ENCODE measurements at places on chromosomes 5 and 9.

GRCh38 chr9:135416664-135417290 lies 62.8 kb upstream of the PPP1R26 start:
- no peak for DNase-seq

- DNase-seq, result no peak
Observed at GRCh38 chr5:108884736-108885135, 137.0 kb downstream of the FER start.

DNA sequence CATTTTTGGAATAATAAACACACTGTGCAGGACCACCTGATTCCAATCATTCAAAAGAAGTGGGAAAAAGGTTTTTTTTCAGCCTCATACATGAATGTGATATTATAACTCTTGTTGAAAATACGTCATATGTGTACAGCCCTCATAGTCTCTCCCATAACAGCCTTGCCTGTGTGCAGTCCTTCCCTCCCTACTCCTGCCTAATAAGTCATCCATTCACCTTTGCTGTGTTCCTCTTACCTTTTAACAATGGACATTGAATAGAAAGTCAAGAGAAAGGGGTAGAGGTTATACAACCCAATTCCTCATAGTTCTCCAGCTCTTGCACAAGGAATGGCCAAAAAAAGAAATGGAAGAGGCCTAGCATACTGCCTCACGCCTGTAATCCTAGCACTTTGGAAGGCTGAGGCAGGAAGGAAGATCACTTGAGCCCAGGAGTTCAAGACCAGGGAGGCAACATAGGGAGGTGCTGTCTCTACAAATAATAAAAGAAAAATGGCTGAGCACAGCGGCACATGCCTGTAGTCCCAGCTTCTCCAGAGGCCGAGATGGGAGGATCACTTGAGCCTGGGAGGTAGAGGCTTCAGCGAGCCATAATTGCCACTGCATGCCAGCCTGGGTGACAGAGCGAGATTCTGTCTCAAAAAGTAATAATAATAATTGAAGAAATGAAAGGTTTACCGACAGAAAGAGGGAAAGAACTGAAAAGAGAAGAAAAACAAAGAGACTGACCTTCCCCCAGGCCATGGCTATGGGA lies 356.1 kb upstream of the KIF2A start:
- DNase-seq, result no peak

- DNase-seq, result no peak
Observed at GRCh38 chr9:26789959-26790358, 102.6 kb downstream of the CAAP1 start.

GRCh38 chr5:82809420-82810143 lies 267.6 kb downstream of the TMEM167A start:
- no peak for DNase-seq

- no peak for DNase-seq
Observed at GRCh38 chr9:107284636-107285035, 1.6 kb downstream of the RAD23B start.

GRCh38 chr5:84303315-84303714 lies 81.4 kb downstream of the EDIL3 start:
- DNase-seq, result no peak

DNA sequence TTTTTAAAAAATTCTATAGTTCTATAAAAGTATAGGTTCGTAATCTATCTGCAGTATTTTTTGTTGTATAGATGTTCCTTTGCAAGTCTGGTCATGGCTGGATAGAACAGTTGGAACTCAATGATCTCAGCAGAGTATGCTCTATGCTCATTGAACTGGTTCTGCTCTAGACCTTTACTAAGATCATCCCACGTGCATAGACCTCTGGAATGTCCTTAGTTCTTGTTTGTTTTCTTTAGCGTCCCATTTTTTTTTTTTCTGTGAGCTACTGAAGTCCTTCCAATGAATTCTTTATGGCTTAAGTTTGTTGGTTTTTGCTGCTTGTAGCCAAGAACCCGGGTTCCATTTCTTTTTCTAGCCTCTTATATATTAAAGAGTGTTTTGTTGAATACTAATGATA lies 3.5 kb downstream of the TMEM38B start:
- no peak for DNase-seq

- no peak for DNase-seq
Observed at GRCh38 chr9:38370176-38370575, 22.3 kb upstream of the ALDH1B1 start.

- DNase-seq, result peak; percentile 67
Observed at GRCh38 chr9:37592108-37592951, at the start of gene TOMM5. TSS of gene TOMM5 (minus strand) at chr9:37592597. CDS start at chr9:37592532, 65 bp downstream.

GRCh38 chr9:129012343-129012742 lies 15.8 kb downstream of the SH3GLB2 start:
- no peak for DNase-seq

GRCh38 chr9:109507421-109507838 lies 9.3 kb upstream of the PTPN3 start:
- DNase-seq, result no peak

DNA sequence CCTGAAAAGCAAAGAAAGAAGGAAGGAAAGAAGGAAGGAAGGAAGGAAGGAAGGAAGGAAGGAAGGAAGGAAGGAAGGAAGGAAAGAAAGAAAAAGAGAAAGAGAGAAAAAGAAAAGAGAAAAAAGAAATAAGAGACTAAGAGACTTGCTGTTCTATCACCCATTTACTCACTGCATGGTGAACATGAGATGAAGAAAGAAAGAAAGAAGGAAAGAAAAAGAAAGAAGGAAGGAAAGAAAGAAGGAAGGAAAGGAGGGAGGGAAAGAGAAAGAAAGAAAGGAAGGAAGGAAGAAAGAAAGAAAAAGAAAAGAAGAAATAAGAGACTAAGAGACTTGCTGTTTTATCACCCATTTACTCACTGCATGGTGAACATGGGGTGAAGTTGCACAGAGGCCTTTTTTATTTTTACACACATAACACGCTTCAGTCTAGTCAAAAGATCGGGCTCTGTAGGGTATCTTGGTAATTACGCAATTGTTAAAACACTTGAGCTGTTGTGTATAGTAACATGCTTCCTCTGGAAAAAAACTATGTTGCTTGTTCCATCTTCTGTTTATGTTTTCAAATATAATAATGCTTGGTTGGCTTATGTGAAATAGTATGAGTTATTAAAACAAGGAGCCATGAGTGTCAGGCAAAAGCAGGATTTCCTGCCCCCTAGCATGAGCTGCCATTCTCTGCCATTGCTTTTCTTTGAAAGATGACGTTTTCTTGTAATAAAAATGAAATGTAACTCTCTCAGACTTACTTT lies 119.3 kb upstream of the ZNF608 start:
- no peak for DNase-seq

GRCh38 chr5:120657104-120657503 lies 193.0 kb downstream of the PRR16 start:
- no peak for DNase-seq

DNA sequence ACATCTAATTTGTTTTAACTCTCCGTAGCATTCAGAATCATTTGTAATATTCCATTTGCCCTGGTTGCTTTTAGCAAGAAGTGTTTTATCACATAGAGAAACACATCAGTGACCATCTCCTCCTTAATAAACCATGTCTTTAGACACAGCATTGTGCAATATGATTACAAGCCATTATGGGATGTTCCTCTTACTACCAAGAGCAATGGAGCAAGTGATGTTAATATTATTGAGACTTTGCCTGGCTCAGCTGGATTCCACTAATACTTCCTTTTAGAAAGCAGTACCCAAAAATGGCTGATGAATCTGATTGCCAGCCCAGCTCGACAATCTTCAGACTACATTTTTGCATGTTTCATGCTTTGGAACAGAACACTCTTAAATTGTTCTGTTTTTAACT lies 364.2 kb downstream of the OSTF1 start:
- no peak for DNase-seq

GRCh38 chr9:65410926-65411325 lies 125.9 kb upstream of the FOXD4L5 start:
- DNase-seq, result no peak

DNA sequence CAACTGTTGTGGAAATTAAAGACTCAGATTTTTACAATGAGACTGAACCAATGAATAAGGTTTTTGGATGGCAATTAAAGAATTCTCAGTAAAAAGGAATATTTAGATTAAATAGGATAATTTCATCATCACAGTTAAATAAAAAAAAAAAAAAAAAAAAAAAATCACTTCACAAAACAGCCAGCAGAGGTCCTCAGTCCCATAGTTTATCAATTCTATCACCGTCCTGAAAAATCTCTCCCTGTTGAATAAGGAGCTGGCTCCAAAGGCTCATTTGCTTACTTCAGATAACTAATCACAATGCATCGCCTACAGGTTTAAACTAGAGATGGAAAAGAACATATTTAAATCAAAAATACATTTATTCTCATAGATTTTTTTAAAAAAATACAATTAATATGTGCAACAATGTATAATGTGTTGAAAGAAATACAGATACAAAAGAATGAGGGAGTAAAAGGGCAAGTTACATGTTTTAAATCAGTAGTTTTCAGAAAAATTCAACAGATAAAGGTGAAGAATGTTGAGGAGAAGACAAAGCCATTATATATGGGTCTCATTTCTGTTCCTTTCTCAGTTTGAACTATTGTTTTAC lies 175.8 kb upstream of the CHD1 start:
- DNase-seq, result no peak

DNA sequence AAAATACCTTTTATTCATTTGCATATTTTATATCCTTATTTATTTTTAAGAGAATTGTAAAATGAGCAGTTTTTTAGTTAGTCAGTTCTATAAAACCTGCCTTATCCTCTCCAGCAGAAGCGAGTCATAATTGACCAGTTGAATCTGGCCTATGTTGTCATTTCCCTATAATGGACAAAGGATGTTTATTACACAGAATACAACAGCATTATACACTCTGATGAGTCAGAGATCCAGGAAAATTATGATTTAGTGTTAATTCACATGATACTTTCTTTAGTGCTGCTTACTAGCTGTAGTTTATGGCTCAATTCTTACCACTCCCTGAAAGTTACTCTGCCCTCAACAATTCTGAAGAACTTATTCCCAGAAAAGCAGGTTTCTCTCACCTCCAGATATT lies 26.8 kb upstream of the LURAP1L start:
- no peak for DNase-seq

- DNase-seq, result no peak
Observed at GRCh38 chr5:93708442-93708841, 33.0 kb downstream of the POU5F2 start.

DNA sequence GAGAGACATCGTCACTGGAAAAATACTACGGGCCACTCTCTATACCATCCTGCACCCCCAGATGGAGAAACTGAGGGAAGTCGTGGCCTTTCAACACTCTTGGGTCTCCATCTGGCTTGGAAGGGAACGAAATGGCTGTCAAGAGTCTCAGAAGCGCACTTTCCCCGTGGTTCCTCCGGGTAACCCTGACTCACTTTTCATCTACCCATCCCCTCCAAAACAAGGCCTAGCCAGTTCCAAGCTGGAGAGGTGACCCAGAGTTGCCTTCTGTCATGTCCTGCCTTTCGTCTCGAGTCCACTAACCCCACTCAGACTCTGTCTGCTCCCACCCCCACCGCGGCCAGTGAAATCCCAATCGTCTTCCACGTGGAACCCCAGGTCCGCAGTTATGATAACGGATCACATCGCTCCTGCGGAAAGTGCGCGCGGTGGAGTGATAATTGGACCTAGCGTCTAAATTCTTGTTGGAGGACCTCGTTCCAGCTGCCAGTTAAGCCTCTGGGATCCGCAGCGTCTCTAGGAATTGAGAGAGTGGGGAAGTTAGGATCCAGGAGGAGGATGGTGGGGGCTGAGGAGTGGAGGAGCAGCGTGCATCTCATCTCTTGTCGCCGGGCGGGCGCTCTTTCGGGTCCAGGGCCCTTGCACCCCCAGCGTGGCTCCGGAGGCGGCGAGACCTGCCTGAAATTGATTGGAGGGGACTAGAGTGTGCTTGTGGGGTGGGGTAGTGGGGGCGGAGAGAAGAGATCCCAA lies 4.6 kb downstream of the CDKN2A start:
- DNase-seq, result no peak

- DNase-seq, result no peak
Observed at GRCh38 chr9:108394726-108395125, 461.1 kb downstream of the ACTL7B start.

- no peak for DNase-seq
Observed at GRCh38 chr9:134065612-134066419, 2.0 kb downstream of the BRD3 start.

DNA sequence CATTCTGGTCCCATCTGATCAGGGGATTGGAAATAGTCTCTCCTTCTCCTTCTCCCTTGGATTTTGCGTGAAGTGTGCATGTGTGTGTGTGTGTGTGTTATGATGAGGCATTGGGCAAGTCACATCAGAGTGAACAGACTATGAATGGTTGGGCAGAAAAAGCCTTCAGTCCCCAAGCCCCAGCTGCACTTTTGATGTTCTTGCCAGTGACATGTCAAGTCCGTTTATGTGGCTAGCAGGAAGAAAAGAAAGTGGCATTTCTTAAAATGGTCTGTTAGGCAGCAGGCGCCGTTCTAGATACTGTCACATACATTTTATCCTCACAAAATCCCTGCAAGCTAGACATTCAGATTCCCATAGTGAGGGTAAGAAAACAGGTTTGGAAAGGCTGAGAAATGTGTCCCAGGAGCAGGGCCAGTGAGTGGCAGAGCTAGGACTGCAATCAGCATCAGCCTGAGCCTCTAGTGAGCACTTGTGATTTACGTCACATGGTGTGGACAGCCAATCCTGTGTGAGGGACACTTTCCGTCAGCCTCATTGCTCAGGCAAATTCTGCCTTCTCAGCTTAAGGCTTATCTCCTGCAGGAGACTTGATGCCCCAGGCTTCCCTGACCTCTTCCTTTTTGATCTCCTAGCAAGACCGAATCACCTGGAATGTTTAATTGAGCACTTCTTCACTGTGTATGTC lies 60.4 kb downstream of the GLRA1 start:
- DNase-seq, result no peak

DNA sequence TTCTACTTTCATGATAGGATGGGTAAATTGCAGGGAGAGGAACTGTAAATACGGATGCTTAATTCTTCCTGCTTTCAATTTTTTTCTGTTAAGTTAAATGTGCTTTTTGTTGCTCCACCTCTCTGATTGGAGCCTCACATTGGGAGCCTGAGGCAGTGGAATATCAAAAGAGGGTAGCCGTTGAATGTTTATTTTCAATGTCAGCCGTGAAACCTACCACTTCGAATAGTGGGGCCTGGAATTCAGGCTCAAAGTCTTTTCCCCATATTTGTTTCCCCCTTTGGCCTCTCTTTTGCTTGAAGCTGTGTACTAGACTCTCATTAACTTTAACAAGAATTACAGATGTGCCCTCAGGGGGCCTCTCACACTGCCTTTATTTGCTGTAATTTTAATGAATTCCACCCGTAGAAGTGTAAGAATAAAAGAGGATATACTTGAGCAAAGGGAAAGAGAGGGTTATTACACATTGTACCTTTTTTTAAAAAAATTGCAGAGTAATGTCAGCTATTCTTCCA lies 29.0 kb downstream of the PSAT1 start:
- DNase-seq, result no peak

- no peak for DNase-seq
Observed at GRCh38 chr9:75185585-75186170, 97.4 kb downstream of the OSTF1 start.

DNA sequence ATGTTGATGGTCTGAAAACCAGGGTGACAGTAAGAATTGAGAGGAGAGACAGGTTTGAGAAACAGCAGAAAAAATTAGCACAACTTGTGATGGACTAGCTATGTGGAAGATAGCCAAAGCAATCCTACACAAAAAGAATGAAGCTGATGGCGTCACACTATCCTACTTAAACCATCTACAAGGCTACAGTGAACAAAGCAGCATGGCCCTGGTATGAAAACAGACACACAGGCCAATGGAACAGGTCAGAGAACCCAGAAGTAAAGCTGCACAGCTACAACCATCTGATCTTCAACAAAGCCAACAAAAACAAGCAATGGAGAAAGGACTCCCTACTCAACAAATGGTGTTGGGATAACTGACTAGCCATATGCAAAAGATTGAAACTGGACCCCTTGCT lies 7.5 kb upstream of the UBE2R2 start:
- DNase-seq, result no peak
